ENCODE measurements at places on chromosomes 12 and 14.

DNA sequence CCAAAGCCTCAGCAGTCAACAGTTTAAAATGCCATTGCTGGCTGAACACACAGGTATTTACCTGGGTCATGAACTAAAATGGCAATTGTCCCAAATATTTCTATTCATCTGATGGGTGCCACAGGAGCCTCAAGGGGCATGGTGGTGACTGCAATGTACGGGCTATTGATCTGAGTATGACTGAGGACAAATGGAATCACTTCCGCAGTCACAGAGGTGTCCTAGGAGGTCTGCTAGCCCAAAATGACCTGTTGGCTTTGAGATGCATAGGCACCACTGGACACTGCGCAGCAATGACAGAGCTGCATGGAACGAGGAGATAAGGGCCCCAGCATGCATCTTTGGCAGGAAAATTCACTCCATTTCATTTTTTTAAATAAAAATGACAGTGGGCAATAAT lies 474.1 kb upstream of the SOX5 start:
- DNase-seq: no peak

GRCh38 chr14:72528059-72528862 lies 365.6 kb downstream of the DPF3 start:
- DNase-seq: no peak

GRCh38 chr12:132529906-132530305 lies 40.0 kb downstream of the FBRSL1 start:
- no peak for DNase-seq

DNA sequence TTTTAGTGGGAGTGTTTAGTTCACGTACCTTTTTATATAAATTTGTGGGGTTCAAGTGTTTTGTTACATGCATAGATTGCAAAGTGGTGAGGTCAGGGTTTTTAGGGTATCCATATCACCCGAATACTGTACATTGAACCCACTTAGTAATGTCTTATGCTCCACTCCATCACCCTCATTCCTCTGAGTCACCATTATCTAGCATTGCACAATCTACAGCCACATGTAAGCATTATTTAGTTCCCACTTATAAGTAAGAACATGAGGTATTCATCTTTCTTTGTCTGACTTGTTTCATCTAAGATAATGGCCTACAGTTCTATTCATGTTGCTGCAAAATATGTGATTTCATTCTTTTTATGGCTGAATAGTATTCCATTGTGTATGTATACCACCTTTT lies 583.7 kb upstream of the LRFN5 start:
- DNase-seq: no peak

DNA sequence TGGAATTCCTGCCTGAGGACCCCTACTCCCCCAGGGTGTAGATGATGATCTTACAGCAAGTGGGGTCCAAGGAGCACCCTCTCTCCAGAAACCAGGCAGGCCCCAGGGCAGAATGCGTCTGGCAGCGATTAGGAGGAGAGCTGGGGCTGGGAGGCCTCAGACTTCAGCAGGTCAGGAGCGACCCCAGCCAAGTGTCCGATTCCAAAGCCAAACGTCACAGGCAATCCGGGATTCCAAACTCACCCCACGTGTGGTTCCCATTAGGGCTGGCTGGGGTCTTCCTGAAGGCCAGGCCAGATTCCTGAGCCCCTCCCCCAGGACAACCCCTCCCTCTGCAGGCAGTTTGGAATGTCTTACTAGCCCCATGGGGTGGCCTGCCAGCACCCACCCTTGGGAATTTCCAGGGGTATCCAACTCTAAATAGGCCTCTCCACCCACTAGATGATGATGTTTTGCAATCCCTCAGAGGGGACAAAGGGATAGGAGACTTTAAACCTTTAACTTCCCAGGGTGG lies 17.3 kb upstream of the FIGNL2 start:
- DNase-seq: no peak

DNA sequence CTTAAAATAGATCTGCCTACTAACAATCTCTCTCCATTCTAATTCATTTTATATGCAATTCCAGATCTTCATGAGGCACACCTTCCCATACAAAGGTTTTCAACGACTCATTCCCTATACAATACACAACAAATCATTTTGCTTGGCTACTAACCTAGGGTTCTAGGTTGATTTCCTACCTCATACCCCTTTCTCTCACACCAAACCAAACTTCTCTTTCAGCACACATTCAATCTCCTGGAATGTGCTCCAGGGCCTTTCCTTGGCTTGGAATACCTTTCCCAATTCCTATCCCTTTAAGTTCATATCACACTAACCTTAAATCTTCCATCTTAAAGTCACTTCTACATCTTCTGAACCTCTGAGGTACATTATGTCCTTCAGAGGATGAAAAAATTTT lies 38.7 kb upstream of the MTERF2 start:
- no peak for DNase-seq
